ENCODE measurements at places on chromosomes 7 and 10.

- DNase-seq: no peak
Measured at GRCh38 chr10:29600821-29601220, 34.0 kb downstream of the SVIL start.

DNA sequence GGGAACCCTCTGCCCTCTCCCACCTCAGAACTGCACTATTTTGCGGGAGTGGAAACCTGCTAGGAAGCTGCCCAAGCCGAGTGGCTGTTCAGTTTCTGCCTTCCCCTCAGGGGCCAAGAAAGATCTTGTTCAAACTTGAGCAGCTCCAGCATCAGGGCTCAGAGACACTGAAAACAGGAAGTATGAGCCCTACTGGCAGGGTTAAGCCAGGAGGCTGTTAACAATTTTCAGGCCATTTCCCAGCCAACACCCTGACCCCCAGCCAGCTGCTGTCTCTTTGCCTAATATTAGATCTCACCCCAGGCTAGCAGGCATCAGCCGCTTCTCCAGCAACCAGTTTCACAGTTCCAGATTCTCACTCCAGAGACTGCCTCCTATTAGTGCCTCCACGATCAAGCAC, 9.2 kb downstream of the PLAU start:
- no peak for DNase-seq

GRCh38 chr10:91953600-91954160, 30.1 kb downstream of the BTAF1 start:
- no peak for DNase-seq

DNA sequence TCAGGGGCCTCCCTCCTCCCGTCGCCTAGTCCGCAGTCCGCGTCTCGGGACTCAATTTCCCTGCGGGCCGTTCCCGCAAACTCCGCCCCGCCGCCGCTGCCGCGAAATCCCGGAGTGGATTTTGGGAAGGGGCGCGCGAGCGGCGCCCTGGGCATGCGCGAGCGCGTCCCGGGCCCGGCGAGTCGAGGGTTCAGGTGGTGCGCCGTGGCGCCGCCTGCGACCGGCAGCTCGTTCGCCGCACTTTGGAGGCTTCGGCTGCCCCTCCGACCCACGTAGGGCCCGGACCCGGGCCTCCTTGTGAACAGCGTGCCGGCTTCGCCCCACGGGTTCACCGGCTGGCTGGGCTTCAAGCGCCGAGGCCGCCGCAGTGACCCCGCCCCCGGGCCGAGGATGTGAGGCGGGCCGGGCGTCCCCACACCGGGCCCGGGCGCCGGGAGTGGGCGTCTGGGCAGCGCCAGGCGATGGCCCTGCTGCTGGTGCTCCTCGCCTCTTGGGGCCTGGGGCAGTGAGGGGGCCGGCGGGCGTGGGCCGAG, at the start of gene PLEKHA8:
PLEKHA8 (plus strand) TSS at position 197 of the 533 bp plus-strand sequence. CDS start 351 bp downstream, outside the sequence.
- peak; percentile 96 for DNase-seq

GRCh38 chr10:132942101-132943057, at the start of gene CFAP46:
Gene CFAP46, minus strand, starts transcription at chr10:132942570. Its CDS starts 86 bp downstream, at chr10:132942484.
- DNase-seq: peak; percentile 71

DNA sequence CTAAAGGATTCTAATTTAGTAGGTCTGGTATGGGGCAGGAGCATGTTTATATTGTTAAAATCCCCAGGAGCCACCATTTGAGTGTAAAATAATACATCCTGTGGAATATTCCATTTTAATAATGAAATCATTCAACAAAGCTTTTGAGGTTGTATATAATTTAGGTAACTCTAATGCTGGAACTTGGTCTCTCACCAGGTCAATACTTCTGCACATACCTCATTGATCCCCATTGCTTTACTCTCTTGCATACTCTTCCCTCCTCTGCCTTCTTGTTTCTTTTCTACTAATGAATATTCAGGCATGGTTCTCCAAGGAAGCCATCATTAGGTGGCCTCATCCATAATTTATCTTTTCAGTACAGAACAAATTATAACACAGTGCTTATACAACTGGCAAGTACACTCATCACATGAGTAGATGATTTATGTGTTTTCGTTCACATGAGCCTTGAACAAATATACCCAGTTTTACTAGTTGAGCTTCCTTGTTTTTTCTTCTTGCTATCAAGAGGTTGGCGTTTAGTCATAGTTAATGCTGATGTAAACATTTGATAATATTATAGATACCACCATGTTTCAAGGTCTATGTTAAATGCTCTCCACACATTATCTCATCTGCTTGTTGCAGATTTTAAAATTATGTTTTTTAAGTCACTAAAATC, 7.2 kb downstream of the PALS2 start:
- no peak for DNase-seq

GRCh38 chr7:108232076-108232475, 101.9 kb upstream of the LAMB4 start:
- no peak for DNase-seq

GRCh38 chr7:26081638-26082037, 70.4 kb upstream of the NFE2L3 start:
- DNase-seq: no peak

DNA sequence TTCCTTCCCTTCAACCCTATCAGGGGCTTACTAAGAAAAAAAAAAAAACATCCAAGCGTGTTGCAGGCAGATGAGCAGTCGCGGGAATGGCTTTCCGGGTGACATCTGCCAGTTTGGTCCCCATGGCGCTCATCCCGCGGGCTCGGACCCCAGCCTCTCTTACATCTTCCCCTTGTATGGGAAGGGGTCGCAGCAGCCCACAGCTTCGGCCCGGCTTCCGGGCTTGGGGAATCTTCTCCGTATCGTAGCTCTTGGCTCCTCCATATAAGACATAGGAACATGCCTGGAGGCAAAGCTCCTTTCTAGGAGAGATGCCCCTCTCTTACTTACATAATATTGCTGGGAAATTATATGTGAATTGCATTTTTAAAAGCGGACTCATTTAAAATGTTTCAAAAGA, 99.5 kb downstream of the CUX1 start:
- DNase-seq: no peak

Measured in neural crest cell (in vitro differentiated cells).